ENCODE measurements at places on chromosomes 16 and 17. TPM values are rescaled to one million over a fixed set of nuclear protein-coding genes. Genes with fewer than 3 reads are reported as not detected.

GRCh38 chr16:2074071-2074470 lies 26.3 kb downstream of the TSC2 start:
- DNase-seq, result no peak
- H3K27ac ChIP-seq, result no peak overlapping the region
- H3K36me3 ChIP-seq, result peaks cover 92% of the 10 kb centered on the region
- no peaks in the 10 kb centered on the region for H3K4me1 ChIP-seq
- no peak overlapping the region for H3K4me3 ChIP-seq
- H3K27me3 ChIP-seq, result no peaks in the 10 kb centered on the region

DNA sequence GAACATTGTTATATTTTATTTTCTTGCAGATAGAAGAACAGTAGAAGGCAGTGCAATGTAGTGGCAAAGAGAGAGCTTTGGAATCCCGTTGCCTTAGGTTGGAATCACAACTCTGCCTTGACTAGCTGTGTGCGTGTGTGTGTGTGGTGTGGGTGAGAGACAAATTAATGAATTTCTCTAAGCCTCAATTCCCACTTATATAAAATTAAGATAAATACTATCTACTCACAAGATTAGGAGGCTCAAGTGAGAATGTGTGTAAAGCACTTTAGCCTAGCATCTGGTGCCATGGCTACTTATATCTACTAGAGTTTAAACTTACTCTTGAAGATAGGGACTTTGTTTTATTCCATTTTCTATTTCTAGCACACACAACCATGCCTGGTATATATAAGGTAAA lies 12.8 kb downstream of the CPD start:
- peaks cover 35% of the 10 kb centered on the region for H3K36me3 ChIP-seq
- peaks cover 66% of the 10 kb centered on the region for H3K4me1 ChIP-seq
- no peak overlapping the region for H3K4me3 ChIP-seq
- H3K27ac ChIP-seq, result no peak overlapping the region
- no peak for DNase-seq
- H3K27me3 ChIP-seq, result no peaks in the 10 kb centered on the region

DNA sequence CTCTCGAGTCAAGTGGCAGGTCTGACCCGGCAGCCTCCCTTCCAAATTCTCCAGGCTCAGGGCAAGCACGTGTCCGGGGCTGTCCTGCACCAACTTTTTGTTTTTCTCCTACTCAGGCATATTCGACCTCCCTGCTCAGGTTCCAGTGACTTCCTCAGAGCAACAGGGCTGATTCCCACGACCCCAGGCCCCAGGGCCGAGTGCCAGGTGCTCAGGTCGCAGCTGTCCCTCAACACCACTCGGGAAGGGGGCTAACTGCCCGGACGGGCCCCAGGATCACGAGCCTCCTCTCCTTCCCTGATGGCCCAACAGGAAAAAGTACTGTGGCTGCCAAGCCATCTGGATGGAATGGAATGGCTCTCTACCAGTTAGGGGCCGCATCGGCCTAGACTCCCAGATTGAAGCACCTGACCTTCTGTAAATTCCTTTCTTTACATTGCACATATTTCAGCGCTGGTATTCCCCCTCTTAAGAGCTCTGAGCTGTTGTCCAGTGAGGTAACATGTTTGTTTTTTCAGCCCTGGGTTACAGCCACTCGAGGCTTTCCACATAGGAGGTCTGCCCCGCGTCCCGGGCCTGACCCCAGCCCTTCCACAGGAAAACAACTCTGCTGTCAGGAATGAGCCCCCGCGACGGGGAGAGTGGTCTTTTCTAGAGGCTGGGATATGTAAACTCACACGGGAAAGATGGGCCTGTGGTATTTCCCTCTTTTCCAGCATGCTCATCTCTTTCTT lies 25.0 kb downstream of the NXN start:
- peaks cover 68% of the 10 kb centered on the region for H3K4me1 ChIP-seq
- H3K4me3 ChIP-seq, result no peak overlapping the region
- DNase-seq, result no peak
- H3K27me3 ChIP-seq, result no peaks in the 10 kb centered on the region

C17orf78 gene
- total RNA-seq, result not detected

DNA sequence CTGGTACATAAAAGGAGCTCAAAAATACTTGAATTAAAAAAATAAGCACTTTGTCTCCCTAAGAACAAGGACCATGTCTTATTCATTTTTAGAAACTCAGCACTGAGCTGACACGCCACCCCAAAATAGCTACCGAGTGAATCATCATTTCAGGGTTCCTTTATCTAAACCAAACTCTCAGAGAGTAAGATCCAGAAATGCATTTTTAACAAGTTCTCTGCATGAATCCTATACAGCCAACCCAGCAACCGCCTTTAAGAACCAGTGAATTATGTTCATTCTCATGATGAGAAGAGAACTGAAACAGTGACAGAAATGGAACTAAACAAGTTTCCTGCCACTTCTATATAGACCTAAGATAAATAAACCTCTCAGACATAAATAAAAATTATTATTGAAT lies 8.7 kb downstream of the C16orf87 start:
- H3K36me3 ChIP-seq, result no peaks in the 10 kb centered on the region
- H3K4me3 ChIP-seq, result no peak overlapping the region
- no peak overlapping the region for H3K27ac ChIP-seq
- H3K27me3 ChIP-seq, result no peaks in the 10 kb centered on the region
- H3K4me1 ChIP-seq, result peaks cover 18% of the 10 kb centered on the region

RNF40 gene
- 63.8 TPM for total RNA-seq

DNA sequence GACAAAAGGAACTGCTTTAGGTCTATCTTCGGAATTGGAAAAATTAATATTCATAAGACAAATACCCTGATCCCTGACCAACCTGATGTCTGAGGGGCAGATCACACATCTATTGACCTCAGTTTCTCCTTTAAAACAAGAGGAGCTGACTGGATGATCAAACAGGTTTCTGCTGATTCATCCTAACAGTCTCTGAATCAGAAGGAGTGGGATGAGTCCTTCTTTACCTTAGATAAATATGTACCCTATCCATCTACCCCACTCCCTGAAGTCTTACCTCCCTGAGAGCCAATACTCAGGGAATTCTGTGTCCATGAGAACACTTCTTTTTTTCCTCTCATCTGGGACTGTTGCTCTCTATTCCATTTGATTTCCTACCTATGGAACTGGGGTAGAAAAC lies 80.3 kb upstream of the CRHR1 start:
- no peak for DNase-seq
- H3K4me1 ChIP-seq, result no peaks in the 10 kb centered on the region
- H3K36me3 ChIP-seq, result no peaks in the 10 kb centered on the region

DNA sequence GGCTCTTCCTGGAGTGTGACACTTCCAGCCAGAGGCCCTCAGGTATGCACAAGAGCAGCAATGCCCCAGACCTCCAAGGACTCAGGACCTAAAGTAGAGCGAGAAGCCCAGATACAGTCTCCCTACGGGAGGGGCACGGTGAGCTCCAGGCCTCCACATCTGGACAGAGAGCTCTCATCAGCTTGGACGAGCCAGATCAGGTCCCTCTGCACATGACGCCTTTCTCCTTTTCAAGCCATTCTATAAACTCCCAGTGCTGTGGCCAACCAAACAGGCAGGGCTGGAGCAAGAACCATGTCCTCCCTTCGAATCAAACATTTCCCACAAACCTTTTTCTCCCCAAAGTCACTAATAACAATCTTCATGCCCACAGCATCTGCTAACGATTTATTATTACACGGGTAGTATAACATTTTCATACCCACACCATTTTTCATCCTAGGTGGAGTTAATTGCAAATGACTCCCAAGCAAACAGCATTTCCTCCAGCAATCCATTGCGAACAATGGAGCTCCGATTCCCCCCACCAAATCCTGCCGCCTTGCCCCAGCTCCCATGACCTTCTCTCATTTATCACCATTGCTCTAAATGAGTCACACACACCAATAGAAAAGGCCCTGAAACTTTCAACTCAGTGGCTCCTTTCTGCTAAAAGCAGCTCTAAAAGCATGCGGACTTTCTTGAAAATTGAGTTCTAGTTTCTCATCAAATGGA lies 24.2 kb upstream of the NLRP1 start:
- H3K36me3 ChIP-seq, result no peaks in the 10 kb centered on the region
- no peaks in the 10 kb centered on the region for H3K27me3 ChIP-seq
- DNase-seq, result no peak
- no peak overlapping the region for H3K4me3 ChIP-seq

- H3K4me3 ChIP-seq, result no peak overlapping the region
- no peaks in the 10 kb centered on the region for H3K4me1 ChIP-seq
- H3K27ac ChIP-seq, result no peak overlapping the region
- no peaks in the 10 kb centered on the region for H3K27me3 ChIP-seq
- no peaks in the 10 kb centered on the region for H3K36me3 ChIP-seq
Observed at GRCh38 chr16:61237884-61238485, 798.3 kb downstream of the CDH8 start.

DNA sequence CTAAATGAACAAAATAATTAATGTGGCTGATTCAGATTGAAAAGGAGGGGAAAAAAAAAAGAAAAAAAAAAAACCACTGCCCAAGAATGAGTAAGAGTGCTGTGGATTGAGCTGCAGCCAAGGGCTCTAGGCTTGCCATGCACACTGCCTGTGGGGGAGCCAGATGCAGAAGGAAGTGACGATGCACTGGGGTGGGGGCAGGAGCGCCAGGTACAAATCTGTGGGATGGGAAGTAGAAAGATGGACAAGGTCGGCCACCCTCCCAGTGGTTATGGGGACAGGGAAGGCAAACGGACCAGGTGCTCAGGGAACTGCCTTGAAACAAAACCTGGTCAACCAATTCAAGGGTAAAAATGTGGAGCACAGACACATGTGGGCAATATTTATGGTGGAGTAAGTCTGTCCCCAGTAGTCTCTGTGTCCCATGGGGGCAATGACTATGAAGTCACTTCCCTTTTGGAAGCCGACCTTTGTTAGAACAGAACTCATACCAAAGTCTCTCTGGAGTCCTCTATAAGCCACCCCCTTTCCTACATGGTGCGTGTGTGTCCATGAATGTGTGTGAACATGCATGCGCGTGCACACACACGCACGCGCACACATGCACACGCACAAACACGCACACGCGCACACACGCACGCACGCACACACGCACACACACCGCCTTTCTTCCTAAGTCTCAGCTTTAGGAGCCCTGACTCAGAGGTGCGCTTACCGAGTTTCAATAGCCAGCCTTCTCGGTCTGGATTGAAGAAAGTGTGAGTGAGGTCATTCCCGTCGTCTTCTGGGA lies 84.3 kb downstream of the CYTH1 start:
- peaks cover 94% of the 10 kb centered on the region for H3K36me3 ChIP-seq
- H3K27me3 ChIP-seq, result no peaks in the 10 kb centered on the region
- H3K27ac ChIP-seq, result no peak overlapping the region
- no peak for DNase-seq
- peaks cover 8% of the 10 kb centered on the region for H3K4me1 ChIP-seq

- no peaks in the 10 kb centered on the region for H3K36me3 ChIP-seq
- no peak for DNase-seq
- no peak within 1 kb of the TSS for H3K4me3 ChIP-seq
- no peak within 1 kb of the TSS for H3K27ac ChIP-seq
- peaks cover 14% of the 10 kb centered on the region for H3K4me1 ChIP-seq
Observed at GRCh38 chr16:4241928-4242283, at the start of gene SRL. Gene SRL (minus strand): TSS chr16:4242080. CDS start chr16:4242067, 13 bp downstream.

DNA sequence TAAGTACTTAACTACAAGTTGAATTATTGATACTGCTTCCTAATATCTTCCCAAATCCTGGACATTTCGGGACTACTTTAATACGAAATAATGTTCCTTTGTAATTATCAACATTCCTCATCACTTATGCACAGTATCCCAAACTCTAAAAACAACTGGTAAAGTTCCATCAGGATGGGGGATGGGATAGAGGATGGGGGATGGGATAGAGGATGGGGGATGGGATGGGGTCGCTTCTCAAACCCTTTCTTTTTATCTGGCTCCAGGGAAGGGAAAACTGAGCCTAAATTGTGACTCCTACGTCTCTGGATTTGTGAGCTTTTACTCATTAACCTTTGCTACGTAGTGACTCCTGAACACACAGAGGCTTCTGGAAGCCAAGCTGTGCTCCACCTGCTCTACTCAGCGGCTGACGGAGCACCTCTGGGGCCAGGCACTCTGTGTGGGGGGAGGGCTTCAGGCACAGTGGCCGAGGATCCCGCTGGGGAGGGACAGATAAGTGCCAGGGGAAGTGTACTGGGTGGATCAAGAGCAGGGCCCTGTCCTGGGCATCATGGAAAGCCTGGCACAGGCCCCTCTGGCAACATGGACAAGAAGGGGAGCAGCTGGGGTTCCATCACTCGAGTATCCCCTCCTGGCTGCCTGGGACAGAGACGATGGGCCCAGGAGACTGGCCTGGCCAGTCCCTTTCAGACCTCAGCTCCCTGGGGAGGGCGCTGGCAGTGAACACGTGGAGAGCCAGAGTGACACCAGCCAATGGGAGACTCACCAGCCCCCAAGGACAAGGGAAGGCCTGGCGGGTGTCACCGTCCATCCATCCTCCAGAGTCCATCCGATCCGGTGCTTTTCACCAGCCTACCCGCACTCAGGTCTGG lies 56.2 kb downstream of the PGS1 start:
- no peak overlapping the region for H3K27ac ChIP-seq
- H3K4me1 ChIP-seq, result peaks cover 10% of the 10 kb centered on the region
- peaks cover 4% of the 10 kb centered on the region for H3K36me3 ChIP-seq
- H3K4me3 ChIP-seq, result no peak overlapping the region
- H3K27me3 ChIP-seq, result no peaks in the 10 kb centered on the region
- DNase-seq, result no peak

DNA sequence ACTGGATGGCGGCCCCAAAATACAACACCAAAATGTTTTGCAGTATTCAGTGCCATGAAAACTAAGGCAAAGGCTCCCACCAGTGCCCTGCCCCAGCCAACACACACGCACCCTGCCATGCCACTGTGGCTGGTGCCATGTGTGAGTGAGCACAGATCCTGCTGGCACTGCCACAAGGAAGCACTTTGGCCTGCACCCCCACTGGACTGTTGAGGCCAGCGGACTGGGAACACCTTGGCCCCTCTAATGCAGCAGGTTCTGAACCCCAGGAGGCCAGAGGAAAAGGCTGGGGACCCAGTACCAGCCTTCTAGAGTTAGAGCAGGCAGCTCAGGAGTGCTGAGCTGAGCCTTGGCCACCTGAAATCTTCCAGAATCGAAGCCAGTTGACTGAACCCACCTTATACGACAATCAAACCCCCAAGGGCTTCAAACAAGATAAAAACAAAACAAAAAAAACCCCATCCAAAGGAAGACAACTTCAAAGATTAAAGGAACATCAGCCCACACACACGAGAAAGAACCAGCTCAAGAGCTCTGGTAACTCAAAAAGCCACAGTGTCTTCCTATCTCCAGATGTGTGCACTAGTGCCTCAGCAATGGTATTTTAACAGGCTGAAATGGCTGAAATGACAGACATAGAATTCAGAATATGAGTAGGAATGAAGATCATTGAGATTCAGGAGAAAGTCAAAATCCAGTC lies 21.5 kb downstream of the NLRP1 start:
- H3K4me3 ChIP-seq, result no peak overlapping the region
- DNase-seq, result no peak
- peaks cover 32% of the 10 kb centered on the region for H3K36me3 ChIP-seq
- no peak overlapping the region for H3K27ac ChIP-seq
- H3K27me3 ChIP-seq, result no peaks in the 10 kb centered on the region
- no peaks in the 10 kb centered on the region for H3K4me1 ChIP-seq
